ENCODE measurements at places on chromosomes 7 and 10.

DNA sequence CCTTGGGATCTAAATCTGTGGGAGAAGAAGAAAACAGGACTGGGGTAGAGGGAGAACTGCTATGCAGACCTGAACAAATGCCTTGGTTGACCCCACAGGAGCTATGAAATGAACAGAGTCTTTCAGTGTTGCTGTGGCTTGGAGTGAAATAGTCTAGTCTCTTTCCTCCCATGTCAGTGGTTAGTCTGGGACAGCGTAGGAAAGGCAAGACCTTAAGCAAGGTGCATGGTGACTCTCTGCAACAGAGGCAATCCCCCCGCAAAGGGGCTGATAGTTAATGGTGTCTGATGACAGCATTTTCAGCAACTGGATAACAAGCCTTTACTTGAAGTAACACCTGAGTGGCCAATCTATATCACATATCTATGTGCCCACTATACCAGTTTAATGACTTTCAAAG is 62.3 kb downstream of the ARL4A start:
- H3K36me3 ChIP-seq, result no peaks in the 10 kb centered on the region
- no peak for DNase-seq
- no peak overlapping the region for H3K4me3 ChIP-seq
- no peaks in the 10 kb centered on the region for H3K4me1 ChIP-seq
- no peaks in the 10 kb centered on the region for H3K27me3 ChIP-seq

- no peaks in the 10 kb centered on the region for H3K36me3 ChIP-seq
- H3K4me3 ChIP-seq, result no peak overlapping the region
- H3K27me3 ChIP-seq, result no peaks in the 10 kb centered on the region
- H3K4me1 ChIP-seq, result no peaks in the 10 kb centered on the region
- H3K27ac ChIP-seq, result no peak overlapping the region
These were observed 95.3 kb downstream of the CCSER2 start for GRCh38 chr10:84423719-84424118.

DNA sequence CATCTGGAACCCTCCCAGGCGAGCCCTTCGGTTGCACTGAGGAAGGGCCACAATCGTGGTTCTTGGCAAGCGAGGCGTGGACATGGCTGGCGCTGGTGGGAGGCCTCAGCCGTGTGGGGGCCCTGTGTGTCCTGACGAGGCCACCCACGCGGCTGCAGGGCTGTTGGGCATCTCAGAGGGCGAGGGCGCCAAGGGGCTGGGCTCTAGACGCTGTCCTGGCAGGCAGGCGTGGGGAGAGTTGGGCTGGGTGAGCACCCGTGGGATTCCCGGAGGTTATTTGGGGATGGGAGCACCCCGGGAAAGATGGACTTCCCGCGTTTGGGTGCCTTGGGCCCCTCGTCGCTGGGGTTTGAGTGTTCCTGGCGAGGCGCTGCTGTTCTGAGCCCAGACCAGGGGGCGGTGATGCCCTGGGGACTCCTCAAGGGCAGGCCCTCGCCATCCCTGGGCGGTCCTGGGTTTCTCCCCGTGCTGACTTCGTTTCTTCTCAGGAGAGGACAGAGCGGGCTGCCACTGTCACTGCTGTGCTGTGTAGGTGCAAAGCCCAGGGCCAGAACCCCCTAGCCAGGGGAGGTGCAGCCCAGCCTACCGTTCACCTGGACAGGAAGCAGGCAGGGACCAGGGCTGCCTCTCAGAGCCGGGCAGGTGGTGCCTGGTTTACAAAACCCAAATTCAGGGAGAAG is 87.2 kb downstream of the DNAJB6 start:
- H3K4me3 ChIP-seq, result no peak overlapping the region
- H3K27ac ChIP-seq, result no peak overlapping the region
- no peak for DNase-seq
- no peaks in the 10 kb centered on the region for H3K4me1 ChIP-seq

DNA sequence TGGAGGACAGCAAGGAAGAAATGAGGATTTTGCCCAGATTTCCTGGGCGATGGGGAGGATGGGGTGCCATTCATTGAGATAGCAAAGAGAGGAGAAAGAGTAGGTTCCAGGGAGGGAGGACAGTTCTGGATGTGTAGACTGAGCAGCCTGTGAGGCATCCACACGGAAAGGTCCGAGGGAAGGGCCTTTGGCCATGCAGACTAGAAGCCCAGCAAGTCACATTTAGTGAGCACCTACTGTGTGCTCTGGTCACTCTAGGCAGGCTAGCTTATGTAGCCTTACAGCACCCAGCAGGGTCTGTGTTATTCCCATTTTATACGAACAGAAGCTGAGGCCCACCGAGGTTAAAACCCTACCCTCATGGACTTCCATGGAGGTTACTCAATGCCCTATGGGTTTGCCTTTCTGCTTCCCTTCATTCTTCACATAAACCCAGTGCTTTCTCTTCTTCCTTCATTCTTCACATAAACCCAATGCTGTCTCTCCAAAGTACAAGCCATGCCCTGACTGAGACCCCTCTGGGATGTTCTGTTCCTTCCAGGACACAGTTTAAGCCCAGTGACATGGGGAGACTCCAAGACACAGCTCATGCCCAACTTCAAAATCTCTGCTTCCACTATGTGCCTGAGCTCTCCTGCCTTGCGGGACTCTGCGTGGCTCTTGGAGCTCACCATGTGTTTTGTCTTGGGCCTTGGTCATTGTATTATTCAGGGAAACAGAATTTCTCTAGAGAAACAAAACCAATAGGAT is 13.7 kb downstream of the IL2RA start:
- H3K27me3 ChIP-seq, result no peaks in the 10 kb centered on the region
- no peaks in the 10 kb centered on the region for H3K36me3 ChIP-seq
- H3K27ac ChIP-seq, result no peak overlapping the region
- peak; percentile 7 for DNase-seq
- H3K4me3 ChIP-seq, result no peak overlapping the region

- no peaks in the 10 kb centered on the region for H3K36me3 ChIP-seq
- no peaks in the 10 kb centered on the region for H3K27me3 ChIP-seq
- no peak for DNase-seq
- H3K4me3 ChIP-seq, result no peak overlapping the region
These were observed 432.0 kb downstream of the GRID1 start for GRCh38 chr10:85934586-85934985.

Data from colonic mucosa (tissue), 4 donors.